Stimulated activated CD8-positive, alpha-beta memory T cell treated with anti-CD3 and anti-CD28 coated beads, Interleukin-4, amount 100 ng/mL, for 1 hour (primary cell): ENCODE measurements at places on chromosomes 6 and 20.

- DNase-seq: no peak
Observed at GRCh38 chr6:56860475-56860874, 94.4 kb upstream of the BEND6 start.

DNA sequence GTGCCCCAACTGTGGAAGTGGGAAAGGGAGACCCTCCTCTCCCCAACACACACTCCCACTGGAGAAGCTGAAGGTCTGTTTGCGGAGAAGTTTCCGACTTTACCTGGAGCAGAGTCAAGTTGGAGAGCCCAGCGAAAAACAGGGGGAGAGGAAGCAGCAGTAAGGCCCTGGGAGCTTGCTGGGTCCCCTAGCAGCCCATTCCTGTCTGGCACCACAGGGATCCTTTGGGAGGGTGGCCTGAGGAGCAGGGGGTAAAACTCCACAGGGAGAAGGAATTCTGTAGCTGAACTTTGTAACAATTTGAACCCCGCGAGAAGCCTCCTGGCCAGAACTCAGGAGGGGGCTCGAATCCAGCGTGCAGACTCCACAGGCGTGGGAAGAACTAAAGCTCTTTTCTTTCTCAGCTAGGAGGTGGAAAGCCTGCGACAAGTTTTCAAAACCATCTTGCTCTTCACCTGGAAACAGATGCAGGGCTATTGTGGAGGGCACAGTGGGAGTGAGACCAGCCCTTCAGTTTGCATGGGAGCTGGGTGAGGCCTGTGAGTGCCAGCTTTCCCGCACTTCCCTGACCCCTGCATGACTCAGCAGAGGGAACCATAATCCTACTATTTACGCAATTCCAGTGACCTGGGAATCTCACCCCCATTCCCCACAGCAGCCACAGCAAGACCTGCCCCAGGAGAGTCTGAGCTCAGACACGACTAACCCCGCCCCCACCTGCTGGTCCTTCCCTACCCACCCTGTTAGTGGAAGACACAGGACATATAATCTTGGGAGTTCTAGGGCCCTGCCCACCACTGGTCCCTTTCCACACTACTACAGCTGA, 25.8 kb downstream of the SERPINB9 start:
- no peak for DNase-seq

GRCh38 chr6:149990661-149991471, 27.1 kb downstream of the ULBP1 start:
- no peak for DNase-seq

- no peak for DNase-seq
Observed at GRCh38 chr6:28008053-28008452, 51.0 kb downstream of the OR2B6 start.

DNA sequence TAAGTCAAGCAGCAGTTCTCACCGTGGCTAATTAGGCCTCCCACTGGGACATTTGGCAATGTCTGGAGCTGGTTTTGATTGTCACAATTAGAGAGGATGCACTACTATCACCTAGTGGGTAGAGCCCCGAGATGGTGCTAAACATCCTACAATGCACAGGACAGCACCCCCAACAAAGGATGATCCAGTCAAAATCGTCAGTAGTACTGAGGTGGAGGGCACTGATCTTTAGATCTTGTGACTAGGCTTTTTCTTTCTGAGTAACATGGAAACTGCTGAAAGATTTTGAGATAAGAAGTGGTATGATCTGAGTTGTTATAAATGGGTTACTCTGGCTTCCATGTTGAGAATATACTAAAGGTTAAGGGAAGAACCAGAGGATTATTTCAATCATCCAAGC, 12.0 kb downstream of the UBD start:
- no peak for DNase-seq

DNA sequence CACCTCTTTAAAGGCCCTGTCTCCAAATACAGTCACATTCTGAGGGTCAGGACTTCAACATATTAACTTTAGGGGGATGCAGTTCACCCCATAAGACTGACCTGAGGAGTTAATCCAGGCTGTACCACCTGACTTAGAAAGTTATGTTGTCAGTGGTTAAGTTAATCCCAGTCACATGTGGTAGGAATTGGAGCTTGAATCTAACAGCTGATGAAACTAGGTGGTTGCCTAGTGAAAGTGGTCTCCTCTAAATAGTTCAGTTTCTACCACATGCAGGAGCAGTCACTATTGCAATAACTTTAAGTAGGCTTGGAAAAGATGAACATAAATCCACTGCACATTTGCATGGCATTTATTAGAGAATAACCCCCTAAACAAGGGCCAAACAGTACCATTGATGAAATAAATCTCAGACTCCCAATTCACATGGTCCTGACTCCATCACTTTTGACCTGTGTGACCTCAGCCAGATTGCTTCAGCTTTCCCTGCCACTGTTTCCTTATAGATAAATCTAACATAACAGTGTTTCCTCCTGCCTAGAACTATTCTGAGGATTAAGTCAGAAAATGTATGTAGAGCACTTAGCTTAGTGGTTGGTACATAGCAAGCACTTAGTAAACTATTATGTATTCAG, 20.1 kb downstream of the SAMD5 start:
- DNase-seq: no peak

DNA sequence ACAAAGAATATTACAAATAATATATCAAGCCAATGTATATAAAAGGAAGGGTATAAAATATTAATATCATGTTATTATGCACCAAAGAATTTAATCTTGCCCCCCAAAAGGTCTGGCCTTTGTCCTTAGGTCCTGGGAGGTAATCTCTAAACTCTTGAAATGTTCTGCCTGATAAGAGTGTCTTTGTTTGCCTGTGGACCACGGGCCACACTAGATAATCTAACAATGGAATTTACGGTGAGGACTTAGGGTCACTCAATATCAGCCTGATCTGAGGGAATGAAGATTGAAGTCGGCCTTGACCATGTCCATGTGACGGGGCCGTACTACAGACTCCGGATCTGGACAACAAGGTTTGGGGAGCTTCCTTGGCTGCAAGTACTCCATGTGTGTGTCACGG, 42.9 kb downstream of the HUS1B start:
- no peak for DNase-seq

DNA sequence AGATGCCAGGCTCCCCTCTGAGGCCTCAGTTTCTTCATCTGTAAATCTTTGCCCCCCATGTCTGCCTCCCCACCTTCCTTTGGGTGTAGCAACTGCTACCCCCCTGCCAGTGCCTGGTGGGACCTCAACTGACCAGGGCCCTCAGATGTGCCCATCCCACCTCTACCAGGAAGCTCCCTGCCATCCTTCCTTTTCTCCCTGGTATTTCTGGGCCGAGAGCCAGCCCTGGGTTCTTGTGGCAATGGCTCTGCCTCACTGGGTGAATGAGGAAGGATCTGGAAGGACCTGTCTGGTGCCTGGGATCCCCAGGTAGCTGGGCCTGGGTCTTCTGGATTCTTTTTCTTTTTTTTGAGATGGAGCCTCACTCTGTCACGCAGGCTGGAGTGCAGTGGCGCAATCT, 141.1 kb upstream of the RNF24 start:
- DNase-seq: no peak

DNA sequence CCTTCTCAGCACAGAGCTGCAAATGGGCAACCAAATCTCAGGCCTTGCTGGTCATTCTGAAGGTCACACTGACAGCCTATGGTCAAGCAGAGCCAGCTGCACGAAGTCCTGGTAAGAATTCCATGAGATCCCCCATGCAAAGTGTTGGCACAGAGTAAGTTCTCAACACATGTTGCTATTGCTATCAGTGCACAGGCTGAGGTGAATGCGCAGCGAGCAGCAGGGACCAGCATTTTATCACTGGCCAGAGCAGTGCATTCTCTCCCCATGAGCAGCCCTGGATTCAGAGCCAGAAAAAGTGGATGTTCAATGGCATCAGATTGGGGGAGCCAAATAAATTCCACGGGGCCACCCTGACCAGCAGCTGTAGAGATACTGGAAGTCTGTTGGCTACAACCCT, 44.1 kb upstream of the TOP1 start:
- no peak for DNase-seq

GRCh38 chr6:44730771-44731391, 343.4 kb downstream of the CDC5L start:
- DNase-seq: no peak

GRCh38 chr6:21676769-21677168, 83.2 kb downstream of the SOX4 start:
- DNase-seq: no peak

GRCh38 chr20:48957533-48957932, 36.0 kb downstream of the ARFGEF2 start:
- no peak for DNase-seq

DNA sequence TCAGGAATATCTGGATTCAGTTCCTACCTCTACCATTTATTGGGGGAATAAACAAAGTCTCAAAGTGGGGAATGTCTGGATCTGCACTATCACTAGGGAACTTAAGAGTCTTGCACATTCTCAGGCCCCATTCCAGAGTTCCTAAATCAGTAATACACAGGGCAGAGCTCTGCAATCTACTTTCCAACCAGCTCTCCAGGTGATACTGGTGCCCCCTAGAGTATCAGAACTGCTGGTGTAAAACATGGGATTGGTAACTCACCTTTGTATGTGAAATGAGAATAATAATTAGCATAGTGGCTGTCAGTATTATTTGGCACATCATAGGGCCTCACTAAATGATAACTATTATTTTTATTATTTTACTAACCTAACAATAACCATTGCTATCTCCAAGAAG, 278.8 kb upstream of the IMPG1 start:
- no peak for DNase-seq

DNA sequence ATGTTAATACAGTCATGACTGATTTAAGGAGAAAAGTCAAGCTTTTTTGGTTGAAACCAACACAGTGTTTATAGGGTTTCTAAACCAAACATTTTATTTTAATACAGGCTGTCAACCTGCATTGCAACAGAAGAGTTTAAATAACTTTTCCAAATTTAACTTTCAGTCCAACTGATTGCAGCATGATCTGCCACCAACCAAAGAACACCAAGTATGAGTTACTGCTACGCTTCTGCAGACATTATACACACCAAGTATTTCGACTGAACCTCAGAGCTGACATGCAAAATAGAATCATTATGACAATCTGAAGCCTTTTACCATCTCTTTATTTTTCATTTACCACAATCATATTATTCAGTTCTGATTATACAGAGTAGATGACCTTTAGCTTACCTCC, 151.2 kb upstream of the DST start:
- no peak for DNase-seq

- DNase-seq: no peak
Observed at GRCh38 chr6:100461278-100461916, 3.3 kb downstream of the SIM1 start.

DNA sequence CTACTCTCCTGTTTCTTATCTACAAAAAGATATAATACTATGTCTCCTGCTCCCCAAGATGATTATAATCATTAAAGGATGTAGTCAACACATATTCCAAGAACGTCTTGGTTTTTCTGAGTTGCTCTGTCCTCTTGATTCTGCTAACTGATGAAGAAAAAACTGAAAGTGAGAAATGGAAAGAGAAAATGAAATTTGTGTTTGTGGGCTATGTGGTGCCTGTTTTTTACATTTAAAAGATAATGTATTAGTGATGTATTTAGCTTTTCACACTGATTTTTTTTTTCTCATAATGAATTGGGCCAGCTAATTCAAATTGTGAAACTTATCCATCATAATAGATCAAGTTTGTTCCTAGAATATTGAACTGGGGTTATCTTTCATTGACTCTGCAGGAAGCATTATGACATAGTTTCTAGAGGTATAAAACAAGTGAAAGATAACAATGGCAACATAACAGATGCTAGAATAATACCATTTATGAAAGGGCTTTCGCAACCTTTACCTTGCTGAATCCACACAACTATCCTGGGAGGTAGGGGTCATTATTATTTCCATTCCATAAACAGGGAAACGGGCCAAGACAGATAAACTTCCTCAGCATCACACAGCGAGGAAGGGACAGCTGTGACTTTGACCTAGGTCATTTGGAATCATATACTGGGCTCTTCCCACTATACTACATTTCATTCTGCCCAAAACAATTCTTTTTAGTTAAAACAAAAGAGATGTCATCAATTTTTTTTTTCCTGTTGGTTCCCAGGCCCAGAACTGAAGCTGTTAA, 336.7 kb downstream of the GJA1 start:
- DNase-seq: no peak

- DNase-seq: no peak
Observed at GRCh38 chr6:96651816-96652215, 88.9 kb downstream of the FHL5 start.

DNA sequence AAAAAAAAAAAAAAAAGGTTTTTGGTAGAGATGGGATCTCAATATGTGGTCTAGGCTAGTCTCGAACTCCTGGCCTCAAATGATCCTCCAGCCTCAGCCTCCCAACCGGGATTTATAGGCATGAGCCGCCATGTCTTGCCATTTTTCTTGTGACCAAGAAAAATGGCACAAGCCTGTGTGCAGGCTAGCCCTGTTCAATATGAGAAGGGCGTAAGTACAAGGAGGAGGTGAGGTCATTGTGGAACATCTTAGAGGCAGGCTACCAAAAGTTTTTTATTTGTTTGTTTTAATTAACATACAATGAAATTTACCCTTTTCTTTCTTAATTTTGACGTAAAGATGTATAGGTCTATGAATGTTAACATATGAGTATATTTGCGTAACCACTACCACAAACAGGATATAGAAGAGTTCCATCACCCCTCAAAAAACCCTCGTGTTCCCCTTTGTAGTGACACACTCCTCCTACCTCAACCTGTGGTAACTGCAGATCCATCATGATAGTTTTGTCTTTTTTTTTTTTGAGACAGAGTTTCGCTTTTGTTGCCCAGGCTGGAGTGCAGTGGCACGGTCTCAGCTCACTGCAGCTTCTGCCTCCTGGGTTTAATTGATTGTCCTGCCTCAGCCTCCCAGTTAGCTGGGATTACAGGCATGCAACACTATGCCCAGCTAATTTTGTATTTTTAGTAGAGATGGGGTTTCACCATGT, 28.3 kb upstream of the KIF3B start:
- no peak for DNase-seq

GRCh38 chr6:39426073-39426456, 103.6 kb upstream of the KCNK16 start:
- no peak for DNase-seq

DNA sequence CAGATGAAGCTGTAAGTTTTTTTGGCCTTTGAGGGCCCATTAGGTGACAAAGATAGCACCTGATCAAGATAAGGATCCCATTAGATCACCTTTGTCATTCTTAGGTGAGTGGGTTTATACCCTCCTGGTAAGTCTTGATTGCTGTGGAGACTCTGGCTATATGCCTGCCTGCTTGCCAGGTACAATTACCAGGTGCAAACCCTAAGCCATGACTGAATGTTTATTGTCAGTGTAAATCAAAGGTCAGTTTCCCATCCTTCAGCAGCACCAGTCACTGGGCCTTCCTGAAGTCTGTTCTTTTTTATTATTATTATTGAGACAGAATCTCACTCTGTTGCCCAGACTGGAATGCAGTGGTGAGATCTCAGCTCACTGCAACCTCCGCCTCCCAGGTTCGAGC, 106.4 kb upstream of the FOXO3 start:
- DNase-seq: no peak
